Pericardium fibroblast (primary cell): ENCODE measurements at places on chromosomes 7 and 10. TPM values are rescaled to one million over a fixed set of nuclear protein-coding genes. Genes with fewer than 3 reads are reported as not detected.

Gene VPS37D
- 4.1 and 7.0 TPM in 2 replicates for total RNA-seq

Gene TMEM213
- not detected in 2 replicates for total RNA-seq

Gene ZNF365
- under 0.01 and 0.12 TPM in 2 replicates for total RNA-seq

Gene GOLGA7B
- total RNA-seq = not detected in 2 replicates

Gene OR2A14
- not detected in 2 replicates for total RNA-seq

Gene RAPGEF5
- total RNA-seq = 0.85 and 4.8 TPM in 2 replicates

Gene PHYHIPL
- not detected in 2 replicates for total RNA-seq

Gene ADRA2A
- under 0.01 and 3.7 TPM in 2 replicates for total RNA-seq
